ENCODE measurements at places on chromosomes 5 and 9.

GRCh38 chr5:175895686-175896102 is 24.3 kb downstream of the CPLX2 start:
- peak; percentile 48 for DNase-seq

- no peak for DNase-seq
These were observed 388.8 kb downstream of the CDK5RAP2 start for GRCh38 chr9:120191141-120191540.

GRCh38 chr5:133081703-133082102 is 29.9 kb downstream of the HSPA4 start:
- no peak for DNase-seq

DNA sequence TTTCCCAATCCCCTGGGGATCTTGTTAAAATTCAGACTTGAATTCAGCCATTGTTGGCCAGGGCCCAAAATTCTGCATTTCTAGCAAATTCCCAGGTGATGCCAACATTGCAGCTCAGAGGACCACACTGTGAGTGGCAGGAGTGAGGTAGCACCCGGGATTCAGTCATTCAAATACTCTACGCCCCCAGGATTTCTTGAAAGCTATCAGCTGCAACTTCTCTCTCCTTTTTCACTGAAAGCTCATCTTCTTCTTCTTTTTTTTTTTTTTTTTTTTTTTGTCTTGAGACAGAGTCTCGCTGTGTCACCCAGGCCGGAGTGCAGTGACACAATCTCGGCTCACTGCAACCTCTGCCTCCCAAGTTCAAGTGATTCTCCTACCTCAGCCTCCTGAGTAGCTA is 19.3 kb upstream of the ANKH start:
- no peak for DNase-seq

GRCh38 chr9:131582056-131582455 is 36.7 kb downstream of the PRRT1B start:
- no peak for DNase-seq

GRCh38 chr9:83969602-83970001 is 10.4 kb downstream of the HNRNPK start:
- no peak for DNase-seq

- DNase-seq: no peak
These were observed 53.2 kb upstream of the HMHB1 start for GRCh38 chr5:143758750-143759149.

- no peak for DNase-seq
These were observed 63.3 kb downstream of the DRD1 start for GRCh38 chr5:175380701-175381100.

- DNase-seq: no peak
These were observed 58.5 kb downstream of the SPIN1 start for GRCh38 chr9:88446728-88447127.

- no peak for DNase-seq
These were observed 12.1 kb upstream of the TNFAIP8 start for GRCh38 chr5:119343766-119344165.

GRCh38 chr5:58816181-58816731 is 233.4 kb downstream of the RAB3C start:
- DNase-seq: no peak

GRCh38 chr9:76516871-76517270 is 57.9 kb downstream of the GCNT1 start:
- no peak for DNase-seq

DNA sequence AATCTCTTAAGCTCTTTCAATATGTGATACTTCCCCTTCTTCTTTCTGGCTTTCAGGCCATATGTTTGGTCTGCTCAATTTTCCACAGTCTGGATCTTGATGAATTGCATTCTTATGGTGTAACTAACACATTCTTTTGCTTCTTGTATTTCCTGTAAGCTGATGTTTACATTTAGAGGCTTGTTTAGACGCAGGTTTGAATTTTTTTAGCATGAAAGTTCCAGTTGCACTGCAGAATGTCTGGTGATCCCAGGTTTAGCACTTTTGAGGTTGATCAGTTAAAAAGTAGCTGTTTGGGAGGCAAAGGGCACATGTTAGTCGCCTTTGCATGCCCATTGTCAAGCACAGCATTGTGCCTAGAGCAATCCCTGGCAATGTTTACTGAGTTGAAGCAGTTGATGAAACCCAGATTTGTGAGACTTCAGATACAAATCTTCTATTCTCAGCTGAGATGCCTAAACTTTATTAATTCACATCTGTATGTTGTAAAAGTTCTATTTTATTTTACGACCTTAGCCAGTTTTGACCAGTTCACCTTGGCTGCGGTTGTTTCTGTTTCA is 59.6 kb upstream of the SPATA31C2 start:
- DNase-seq: no peak

- no peak for DNase-seq
These were observed 42.6 kb downstream of the LPAR1 start for GRCh38 chr9:110995420-110996340.

- DNase-seq: peak; percentile 55
These were observed 131.6 kb upstream of the NIPBL start for GRCh38 chr5:36744773-36745589.

- no peak for DNase-seq
These were observed 41.2 kb upstream of the CTSL start for GRCh38 chr9:87684627-87685219.

GRCh38 chr9:107540164-107540561 is 50.6 kb upstream of the KLF4 start:
- no peak for DNase-seq

- no peak for DNase-seq
These were observed 6.8 kb downstream of the LSM11 start for GRCh38 chr5:157750320-157750719.

GRCh38 chr5:66643387-66643786 is 47.2 kb downstream of the MAST4 start:
- DNase-seq: no peak

GRCh38 chr5:91142819-91143218 is 240.3 kb downstream of the ARRDC3 start:
- no peak for DNase-seq

DNA sequence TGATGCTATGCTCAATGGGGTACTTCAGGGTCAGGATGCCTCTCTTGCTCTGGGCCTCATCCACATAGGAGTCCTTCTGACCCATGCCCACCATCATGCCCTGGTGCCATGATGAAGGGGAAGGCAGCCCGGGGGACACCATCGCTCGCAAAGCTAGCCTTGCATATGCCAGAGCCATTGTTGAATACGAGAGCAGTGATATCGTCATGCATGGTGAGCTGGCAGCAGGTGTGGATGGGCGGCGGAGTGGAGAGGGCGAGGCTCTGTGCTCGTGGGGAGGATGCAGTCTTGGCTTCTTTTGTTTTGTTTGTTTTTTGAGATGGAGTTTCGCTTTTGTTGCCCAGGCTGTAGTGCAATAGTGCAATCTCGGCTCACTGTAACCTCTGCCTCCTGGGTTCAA is 17.2 kb upstream of the SPZ1 start:
- no peak for DNase-seq

- DNase-seq: no peak
These were observed 1.0 kb upstream of the GRM6 start for GRCh38 chr5:178996156-178996555.

DNA sequence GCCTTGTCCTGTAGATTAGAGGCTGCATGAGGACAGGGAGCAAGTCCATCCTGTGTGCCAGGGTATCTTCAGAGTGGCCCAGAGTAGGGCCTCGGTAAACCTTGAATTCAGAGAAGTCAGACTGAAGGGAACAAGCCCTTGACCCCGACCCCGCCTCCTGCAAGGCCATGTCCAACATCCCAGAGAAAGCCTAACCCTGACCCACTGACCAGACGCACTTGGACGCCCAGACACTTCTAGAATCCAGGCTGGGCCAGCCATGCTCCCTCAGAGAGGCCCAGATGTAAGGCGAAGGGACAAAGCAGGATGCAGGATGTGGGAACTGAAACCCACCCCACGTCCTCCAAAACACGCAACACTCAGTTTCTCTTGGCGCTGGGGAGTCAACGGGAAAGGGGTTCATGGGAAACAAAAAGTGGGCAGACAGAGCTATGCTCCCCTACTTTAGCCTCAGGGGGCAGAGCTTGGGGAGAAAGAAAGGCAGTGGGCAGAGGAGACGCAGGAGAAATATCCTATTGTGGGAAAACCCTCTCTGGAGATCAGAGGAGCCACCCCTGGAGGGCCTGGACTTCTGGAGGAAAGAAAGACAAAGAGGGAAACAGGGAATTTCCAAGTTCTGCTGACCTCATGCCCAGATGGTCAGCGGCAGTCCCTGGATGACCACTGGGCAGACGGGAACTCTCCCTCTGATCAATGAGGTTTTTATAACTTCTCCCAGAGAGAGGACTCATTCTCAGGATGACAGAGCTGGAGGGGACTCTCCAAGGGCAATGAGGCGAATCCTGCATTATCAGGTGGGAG is 13.0 kb downstream of the TNIP1 start:
- DNase-seq: no peak

GRCh38 chr5:7816535-7816901 is 34.4 kb downstream of the CFAP90 start:
- DNase-seq: no peak

DNA sequence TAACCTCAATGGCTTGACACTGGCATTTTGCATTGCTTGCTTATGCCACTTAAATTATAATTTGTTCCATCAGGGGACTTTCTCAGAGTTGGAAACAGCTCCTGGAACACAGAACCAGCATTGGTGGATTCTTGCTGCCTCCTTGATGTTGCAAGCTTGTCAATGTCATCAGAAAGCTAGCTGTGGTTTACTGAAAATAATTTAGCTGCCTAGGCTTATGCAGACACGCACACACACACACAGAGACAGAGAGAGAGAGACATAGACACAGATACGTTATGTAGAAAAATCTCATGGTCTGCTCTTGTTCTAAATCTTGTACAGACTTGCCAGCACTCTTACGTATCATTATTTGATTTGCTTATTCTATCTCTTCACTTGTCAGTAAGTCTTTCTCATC is 78.0 kb downstream of the HMHB1 start:
- DNase-seq: no peak

DNA sequence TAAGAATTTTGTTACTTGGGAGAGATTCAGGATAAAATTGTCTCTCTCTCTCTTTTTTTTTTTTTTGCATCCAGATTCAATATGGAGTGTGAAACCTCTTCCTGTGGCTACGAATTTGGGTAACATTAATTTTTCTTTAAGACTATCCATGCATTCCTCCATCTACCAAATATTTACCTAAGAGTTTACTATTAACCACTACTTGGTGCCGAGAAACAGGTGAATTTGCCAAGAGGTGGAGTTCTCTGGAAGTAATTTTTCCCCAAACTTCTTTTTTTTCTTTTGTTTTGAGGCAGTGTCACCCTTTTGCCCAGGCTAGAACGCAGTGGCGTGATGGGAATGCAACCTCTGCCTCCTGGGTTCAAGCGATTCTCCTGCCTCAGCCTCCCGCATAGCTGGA is 206.3 kb upstream of the VLDLR start:
- DNase-seq: no peak

DNA sequence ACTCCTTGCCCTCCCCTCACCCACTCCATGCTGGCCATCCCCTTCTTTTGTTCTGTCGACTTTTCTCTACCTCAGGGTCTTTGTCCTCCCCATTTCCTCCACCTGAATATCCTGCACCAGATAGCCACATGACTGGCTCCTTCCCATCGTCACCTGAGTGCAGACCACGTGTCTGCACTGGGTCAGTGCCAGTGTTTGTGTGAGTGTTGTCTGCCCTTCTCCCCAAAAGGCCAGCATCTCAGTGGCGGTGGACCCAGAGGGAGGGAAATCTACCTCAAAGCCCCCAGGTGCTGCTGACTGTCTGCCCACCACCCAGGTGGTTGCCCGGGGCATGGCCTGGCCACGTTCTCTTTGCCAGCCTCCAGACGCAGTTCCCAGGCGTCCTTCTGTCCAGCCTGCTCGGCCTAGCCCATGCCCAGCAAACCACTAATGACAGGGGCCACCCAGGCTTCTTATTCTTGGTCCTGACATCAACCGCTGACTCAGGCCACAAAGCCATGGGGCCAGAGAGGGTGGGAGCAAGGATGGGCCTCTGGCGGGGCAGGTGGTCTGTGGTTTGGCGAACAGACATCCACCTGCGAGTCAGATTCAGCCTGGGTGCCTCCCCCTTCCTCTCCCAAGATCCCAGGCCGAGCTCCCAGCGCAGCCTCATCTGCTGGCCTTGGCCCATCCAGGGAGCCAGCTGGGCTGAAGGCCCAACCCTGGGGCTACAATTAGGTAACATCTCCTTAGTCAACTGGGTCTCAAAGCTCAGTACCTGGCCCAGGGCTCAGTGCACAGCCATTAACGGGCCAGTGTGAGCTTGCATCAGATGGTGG is 5.5 kb upstream of the NINJ1 start:
- no peak for DNase-seq

- DNase-seq: no peak
These were observed 18.6 kb upstream of the IFNB1 start for GRCh38 chr9:21096172-21096900.

DNA sequence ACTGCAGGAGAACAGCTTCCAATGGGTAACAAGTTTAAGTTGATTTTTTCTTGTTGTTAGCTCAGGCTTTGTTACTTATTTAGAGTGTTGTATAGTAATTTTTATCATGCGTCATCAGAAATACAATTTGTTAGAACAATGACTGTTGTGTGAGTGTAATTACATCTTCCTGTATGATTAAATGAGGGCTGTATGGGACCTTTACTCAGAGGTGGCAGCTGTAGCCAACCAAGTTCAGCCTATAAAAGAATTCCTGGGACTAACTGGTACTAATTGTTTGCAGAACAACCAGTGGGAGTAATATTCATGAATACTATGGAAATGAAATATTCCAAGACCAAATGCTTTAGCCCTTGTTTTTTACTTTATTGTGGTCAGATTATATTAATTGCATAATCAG is 30.8 kb upstream of the TJP2 start:
- DNase-seq: no peak

DNA sequence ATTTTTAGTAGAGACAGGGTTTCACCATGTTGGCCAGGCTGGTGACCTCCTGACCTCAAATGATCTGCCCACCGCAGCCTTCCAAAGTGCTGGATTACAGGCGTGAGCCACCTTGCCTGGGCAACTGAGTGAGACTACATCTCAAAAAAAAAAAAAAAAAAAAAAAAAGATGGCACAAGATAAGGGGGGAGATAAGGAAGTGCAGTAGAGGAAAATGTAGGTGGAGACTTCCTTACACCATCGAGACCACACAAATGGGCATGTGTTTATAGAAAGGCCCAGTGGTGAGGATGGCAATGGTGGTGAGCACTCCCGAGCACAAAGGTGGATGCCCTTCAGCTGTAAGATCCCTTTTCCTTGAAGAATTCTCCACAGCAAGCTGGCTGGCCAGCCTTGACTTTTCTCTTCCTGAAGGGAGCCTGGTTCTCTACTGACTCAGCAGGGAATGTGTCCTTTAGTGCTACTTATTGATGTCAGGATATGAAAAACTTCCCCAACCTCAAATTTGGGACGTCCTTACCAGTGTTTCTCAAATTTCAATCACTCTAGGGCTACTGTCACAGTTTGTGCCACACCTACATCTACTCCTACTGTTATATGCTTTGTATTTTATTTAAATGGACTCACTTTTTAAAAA is 28.2 kb downstream of the ERGIC1 start:
- no peak for DNase-seq

GRCh38 chr5:138832218-138832617 is 42.9 kb downstream of the LRRTM2 start:
- no peak for DNase-seq

GRCh38 chr9:37437621-37438020 is 15.1 kb downstream of the GRHPR start:
- no peak for DNase-seq

GRCh38 chr5:89343666-89344065 is 460.7 kb upstream of the MEF2C start:
- no peak for DNase-seq

Measured in GDM1 (cell line).